Effector CD4-positive, alpha-beta T cell (primary cell): ENCODE measurements at places on chromosomes 11 and 22.

GRCh38 chr11:65431451-65432099 lies 9.0 kb downstream of the NEAT1 start:
- peak; percentile 42 for DNase-seq

- no peak for DNase-seq
These were observed 182.8 kb downstream of the FAM76B start for GRCh38 chr11:95606824-95607223.

- no peak for DNase-seq
These were observed 116.5 kb upstream of the ANO5 start for GRCh38 chr11:22076271-22076930.

DNA sequence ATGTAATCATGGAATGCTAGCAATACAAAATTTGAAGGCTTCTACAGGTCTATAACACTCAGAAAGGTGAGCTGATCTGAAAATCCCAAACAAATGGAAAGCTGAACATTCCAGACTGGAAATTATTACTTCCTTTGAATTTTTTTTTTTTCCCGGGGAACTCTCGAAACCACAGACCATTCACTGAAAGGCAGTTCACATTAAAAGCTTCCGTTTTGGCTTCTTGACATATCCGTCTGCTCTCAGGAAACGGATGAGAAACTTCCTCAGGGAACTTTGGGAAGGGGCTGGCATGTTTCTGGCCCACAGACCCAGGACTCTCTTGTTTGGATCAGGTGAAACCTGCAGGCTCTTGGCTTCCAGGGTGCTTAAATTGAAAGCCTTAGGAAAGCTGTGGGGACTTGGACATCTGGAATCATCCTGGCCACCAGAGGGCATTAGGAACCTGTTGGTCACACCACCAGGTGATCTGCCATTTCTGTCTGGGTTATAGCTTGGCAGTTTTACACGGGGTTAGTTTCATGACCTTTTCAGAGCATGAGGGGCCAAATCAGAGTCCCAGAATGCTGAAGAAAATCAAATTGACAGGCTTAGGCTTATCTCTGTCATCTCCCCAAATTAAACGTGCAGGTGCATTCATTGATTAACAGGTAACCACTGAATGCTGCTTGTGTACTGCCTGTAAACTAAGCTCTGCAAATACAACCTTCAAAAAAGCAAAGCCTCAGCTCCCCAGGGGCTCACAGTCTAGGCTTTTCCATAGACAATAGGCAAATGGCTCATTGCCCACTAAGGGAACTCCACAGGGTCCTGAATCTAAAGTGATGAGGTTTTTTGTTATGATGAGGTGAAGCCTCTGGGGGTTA lies 22.7 kb upstream of the GRAMD1B start:
- peak; percentile 58 for DNase-seq

- DNase-seq = peak; percentile 33
These were observed 23.1 kb downstream of the MICAL3 start for GRCh38 chr22:18001040-18001893.

- DNase-seq = no peak
These were observed 1503.9 kb upstream of the TENM4 start for GRCh38 chr11:80944758-80945157.

- DNase-seq = no peak
These were observed 6.4 kb upstream of the SYT9 start for GRCh38 chr11:7245341-7245740.

- DNase-seq = no peak
These were observed 14.5 kb downstream of the CRTAM start for GRCh38 chr11:122852796-122853160.

GRCh38 chr22:46352276-46352675 lies 16.8 kb downstream of the TRMU start:
- no peak for DNase-seq

DNA sequence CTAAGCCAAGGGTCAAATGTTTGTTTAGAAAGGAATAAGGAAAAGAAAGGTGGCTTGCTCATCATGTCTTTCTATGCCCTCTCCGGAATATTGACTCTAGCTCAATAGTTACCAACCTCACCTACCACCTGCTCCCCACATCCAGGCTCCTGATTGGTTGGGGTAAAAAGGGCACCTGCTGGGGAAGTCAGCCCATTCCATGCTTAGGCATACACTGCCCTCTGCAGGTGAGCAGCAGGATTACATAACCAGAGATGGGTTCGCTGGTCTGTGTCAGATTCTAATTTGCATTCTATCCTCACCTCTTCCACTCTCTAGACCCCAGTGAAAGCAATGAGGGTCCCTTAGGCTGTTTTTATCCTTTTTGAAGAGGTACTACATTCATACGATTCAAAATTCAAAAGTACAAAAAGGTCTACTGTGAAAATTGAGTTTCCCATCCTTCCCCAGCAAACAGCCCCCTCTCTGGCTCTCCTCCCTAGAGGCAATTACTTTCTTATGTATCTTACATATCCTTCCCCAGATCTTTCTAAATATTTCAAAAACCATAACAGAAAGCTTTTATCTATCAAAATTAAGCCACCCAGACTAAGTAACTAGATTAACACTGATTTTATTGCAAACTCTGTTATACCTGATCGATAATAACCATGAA lies 98.0 kb upstream of the ASPHD2 start:
- peak; percentile 39 for DNase-seq

DNA sequence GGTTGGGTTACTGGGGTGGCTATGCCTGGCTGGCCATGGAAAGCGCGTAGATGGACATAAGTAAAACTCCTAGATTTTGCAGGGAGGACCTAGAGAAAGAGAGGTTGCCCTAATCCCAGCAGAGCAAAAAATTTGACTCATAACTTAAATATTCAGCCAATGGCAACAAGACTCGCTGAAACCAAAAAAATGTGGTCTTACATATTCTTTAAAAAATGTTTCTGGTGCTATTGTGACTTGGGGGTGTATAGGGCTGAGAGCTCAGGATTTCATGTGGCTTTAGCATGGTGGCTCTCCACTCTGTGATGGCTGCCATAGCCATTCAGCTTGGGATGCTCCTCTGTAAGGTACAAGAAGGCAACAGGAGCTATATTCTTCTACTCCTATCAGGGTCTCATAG lies 27.2 kb upstream of the PDGFD start:
- DNase-seq = no peak

DNA sequence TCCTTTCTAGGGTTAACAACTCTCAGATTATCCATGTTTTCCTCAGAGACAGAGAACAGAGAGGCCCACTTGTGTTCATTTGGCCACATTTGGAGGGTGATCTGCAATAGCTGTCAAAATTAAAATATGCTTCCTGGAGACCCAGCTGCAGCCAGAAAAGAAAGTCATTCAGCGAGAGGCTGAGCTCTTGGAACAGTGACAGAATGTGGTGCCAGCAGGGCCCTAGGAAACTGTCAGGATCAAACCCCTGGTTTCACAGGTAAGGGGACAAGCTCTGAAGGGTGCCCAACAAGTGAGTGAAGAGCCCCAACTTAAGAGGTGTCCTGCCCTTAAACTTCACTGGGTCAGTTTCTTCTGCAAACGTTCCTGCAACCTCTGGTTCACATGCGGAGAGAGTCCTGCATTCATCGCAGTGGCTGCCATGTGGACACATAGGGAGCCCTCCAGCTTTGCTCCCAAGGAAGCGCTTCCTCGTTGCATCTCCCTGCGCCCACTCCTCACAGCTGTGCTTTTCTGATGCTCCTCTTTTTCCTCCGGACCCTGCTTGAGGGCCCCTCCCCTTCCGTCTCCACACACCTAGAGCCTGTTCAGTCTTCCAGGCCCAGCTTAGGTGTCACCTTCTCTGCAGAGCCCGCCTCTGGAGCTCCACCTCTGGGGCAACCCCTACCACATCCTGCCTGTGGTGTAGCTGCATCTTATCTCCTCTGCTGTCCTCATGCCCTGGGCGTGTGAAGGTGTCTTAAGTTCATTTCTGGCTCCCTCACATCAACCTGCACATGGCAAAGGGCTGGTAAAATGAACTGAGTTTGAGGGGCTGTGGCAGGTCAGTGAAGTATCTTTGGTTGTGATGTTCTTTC lies 3.9 kb downstream of the UCP3 start:
- peak; percentile 83 for DNase-seq

- DNase-seq = no peak
These were observed 26.8 kb upstream of the RAG1 start for GRCh38 chr11:36540998-36541397.

DNA sequence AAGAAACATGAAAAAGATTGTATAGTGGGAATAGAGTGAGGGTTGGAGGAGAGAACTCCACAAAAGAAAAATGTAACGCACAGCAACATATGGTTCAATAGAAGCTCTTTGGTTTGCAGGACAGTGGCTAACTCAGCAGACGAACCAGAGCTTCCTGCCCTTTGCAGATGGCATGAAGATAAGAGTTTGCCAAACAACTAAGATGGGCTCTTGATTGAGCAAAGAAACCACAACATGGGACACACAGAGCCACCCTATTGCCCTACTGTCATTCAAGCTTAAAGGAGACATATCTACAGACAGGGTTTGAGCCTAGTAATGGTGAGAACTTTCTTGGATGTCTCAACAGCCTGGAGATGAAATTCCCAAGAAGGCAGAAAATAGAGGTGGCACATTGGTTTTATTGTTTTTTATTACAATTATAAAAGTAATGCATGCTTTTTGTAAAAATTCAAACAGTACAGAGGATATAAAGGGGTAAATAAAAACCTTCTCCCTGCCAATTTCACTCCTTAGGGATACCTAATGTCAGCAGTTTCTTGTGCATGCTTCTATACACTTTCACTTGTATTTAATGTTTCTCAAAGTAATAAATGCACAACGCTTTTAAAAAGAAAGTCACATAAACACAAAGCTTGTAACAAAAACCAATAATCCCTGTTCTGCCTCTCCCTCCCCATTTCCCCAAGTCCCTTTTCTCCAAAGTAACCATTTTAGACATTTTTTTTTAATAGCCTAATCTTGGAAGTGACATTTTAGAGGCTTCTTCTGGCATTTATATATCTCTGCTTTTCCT lies 63.7 kb downstream of the COPB1 start:
- DNase-seq = no peak

DNA sequence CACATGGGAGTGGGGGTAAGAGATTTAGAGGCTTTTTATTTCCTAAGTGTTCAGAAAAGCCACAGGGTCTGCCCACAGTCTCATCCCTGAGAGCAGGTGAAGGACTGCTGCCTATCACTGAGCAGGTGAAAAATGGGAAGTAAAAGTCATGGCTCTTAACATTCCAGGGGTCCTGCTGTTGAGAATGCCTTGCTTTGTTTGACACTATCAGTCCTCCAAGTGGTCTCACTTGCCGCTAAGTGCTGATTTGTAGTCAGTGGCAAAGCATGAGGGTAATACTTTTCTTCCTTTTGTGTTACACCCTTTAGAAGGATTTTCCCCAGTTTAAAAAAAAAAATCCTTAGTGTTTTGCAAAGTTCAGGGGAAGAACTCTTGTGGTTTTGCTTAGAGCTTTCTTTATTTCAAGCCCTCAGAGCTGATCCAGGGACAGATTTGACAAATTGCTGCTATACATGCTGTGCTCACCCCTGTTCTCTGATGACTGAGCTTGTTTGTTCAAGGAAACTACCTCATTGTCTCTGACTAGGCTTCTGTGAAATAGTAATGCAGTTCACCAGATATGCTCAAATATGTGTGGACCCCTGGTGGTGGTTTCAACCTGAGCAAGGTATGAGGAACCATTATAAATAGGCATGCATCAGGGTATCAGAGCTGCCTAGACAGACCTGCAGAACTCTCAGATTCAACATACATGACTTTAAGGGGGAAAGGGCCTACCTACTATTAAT lies 141.0 kb downstream of the ARHGAP42 start:
- DNase-seq = no peak

- DNase-seq = no peak
These were observed 22.9 kb downstream of the MS4A6E start for GRCh38 chr11:60349990-60350389.

DNA sequence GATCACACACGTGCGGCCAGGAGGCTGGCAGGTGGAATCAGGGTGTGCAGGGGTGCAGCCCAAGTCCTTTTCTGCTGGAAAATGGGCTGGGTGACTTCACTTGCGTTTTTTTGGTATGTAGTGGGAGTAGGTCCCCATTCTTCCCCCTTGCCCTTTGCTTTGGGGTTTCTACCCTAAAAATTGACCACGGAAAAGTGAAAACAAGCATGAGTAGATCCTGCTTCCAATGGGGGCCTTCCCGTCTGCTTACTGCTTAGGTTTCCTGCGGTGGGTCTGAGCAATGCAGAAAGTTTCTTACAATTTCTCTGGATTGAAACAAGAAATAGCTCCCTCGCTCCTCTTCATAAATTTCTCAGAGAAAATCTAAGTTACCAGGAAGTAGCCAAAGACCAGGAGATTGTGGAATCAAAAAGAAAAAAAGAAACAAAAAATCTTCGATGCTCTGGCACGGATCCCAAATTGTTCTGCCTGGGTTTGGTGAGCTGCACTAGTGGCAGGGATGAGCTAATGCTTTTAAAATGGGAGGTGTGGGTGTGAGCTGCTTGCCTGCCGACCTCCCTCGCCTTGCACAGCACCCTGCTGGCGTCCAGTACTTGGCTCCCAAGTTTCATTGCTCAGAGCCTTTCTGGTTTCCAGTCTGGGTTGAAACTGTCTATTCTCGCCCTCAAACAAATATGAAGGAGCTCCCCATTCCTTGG lies 2.4 kb downstream of the TIMP3 start:
- DNase-seq = no peak

DNA sequence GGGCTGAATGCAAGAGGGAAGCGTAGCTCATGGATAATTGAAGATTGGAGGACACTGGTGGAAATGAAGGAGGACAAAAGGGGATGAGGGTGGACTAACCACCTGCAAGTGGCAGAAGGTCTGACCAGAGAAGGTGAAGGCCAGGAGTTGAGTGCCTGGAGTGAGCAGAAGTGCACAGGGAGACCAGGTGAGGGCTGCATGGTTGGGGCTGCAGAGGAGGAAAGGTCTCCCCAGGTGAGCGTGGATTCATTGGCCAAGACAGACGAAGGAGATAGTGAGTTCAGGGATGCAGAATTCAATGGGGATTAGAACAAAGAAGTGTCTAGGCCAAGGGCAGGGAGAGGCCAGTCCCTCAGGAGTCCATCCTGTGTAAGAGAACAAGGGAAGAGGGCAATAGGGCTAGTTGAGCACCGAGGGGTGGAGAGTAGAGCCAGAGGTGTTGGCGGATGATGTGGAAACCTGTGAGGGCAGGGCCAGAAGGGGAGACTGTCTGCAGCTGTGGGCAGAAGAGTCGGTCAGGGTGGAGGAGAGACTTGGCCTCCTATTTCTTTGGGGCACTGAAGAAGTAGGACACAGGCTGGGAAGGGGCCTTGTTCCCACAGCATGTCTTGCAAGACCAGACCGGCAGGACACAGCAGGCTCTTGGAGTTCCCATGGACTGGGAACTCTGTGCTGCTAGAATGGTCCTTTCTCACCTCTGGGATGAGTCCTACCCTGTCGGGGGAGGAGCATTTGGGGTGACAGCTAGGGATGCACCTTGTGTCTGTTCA lies 6.7 kb downstream of the TRIM29 start:
- no peak for DNase-seq

DNA sequence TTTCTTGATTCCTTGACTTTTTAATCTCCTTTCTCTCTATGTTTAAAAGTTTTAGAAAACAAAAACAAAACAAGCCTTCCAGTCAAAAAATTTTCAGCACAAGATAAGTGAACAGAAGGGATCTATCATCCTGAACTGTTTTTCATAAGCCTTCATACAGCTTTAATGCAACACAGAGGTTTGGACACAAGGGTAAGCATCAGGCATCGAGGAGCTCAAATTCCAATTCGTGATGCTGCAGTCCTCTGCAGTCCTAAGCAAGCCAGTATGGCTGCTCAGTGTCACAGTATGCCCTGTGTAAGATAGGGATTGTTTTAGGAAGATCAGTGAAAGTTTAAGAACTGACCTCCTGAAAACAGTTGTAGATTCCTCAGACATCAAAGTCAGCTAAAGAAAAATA lies 740.9 kb downstream of the NTM start:
- no peak for DNase-seq
